Mucosa of gallbladder (tissue), 1 donor: ENCODE measurements at places on chromosomes 13 and 19. TPM values are rescaled to one million over a fixed set of nuclear protein-coding genes. Genes with fewer than 3 reads are reported as not detected.

DNA sequence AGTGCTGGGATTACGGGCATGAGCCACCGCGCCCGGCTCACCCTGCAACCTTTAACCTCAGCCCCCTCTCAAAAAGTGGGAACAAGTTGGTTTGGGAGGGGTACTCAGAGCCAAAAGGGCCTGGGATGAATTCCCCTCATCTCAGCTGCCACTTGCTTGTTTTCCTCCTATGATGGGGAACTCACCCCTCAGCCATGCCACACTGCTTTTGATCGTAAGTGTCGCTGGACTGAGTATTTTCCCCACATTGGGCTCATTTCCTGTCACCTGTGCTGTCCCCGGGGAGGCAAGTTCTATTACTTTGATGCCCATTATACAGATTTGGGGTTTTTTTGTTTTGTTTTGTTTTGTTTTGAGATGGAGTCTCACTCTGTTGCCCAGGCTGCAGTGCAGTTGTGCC, 6.5 kb downstream of the R3HDM4 start:
- no peak for DNase-seq

- DNase-seq: no peak
Observed at GRCh38 chr19:5624741-5625278, 1.9 kb downstream of the SAFB start.

- no peak for DNase-seq
Observed at GRCh38 chr13:20667857-20668437, 35.6 kb upstream of the IL17D start.

The DKKL1 gene
- not detected for total RNA-seq

- DNase-seq: no peak
Observed at GRCh38 chr13:76027131-76027530, 391.0 kb downstream of the LMO7 start.

DNA sequence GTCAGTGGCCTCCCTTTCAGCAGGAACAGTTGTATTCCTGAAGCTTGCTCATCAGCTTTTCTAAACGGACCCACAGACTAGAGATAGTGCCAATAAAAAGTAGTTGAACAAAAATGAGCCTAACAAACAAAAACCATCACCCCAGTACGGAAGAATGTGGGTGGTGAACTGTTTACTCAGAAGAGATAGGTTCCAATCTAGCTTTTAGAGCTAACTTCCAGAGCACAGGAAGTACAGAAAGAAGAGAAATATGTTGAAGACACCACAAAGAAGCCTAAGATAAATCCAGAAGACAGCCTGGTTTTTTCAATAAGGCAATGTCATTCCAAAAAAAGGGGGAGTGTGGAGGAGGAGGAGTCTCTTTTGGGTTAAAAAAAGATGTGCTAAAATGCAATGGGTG, 2.8 kb upstream of the LMO7 start:
- DNase-seq: no peak

- DNase-seq: no peak
Observed at GRCh38 chr19:30209617-30210600, 162.3 kb upstream of the ZNF536 start.

DNA sequence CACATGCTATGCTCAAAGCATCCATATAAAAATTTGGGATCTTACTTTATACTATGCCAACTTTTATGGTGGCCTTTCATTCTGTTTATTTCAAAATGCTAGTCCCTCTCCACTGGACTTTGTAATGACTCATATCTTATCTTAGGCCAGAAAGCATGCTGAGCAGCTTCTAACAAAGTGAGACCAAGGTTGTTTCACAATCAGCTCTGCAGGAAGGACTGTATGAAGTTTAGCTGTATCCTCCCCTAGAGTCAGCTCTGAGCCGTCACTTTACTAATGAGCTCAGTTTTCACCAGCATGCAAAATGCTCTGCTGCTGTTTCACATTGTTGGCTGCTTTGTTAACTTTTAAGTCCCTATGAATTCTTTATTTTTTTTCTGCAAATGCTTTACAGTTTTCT, 1608.8 kb downstream of the OLFM4 start:
- peak; percentile 52 for DNase-seq
